ENCODE measurements at places on chromosomes 16 and 17.

- DNase-seq, result no peak
Observed at GRCh38 chr16:29644338-29644857, 18.6 kb upstream of the SPN start.

- peak; percentile 50 for DNase-seq
Observed at GRCh38 chr17:47225436-47225858, 16.3 kb downstream of the MYL4 start.

GRCh38 chr17:44878627-44879221 is 20.5 kb downstream of the EFTUD2 start:
- no peak for DNase-seq

GRCh38 chr16:14448879-14449278 is 181.2 kb downstream of the PARN start:
- no peak for DNase-seq

GRCh38 chr16:52783616-52784015 is 236.7 kb upstream of the TOX3 start:
- DNase-seq, result no peak

GRCh38 chr17:909642-910323 is 69.8 kb downstream of the NXN start:
- no peak for DNase-seq

DNA sequence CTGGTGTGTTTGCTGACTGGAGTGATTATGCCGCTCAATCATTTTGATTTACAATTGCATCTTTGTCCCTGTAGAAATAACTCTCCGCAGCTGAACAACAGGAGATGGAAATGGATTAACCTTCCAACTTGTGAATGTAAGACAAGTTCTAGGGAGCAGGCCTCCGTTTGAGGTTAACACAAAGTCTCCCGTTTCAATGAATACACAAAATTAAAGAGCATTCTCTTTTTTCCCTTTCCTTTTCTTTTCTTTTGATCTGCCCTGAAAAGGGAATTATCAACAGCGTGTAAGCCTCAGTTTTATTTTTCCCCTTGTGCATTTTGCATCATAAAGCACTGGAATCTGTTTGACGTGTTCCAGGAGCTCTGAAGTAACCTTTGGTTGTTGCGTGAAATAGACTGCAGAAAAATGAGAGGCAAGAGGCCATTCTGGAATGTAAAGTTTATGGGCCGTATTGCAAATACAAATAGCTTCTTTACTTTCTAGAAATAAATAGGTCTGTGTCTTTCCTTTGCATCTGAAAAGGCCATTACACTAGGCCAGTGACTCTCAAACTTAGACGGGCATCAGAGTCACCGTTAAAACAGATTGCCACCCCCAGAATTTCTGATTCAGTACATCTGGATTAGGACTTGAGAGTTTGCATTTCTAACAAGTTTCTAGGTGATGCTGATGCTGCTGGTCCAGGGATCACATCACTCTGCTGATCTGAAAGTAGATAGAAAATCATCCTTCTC is 164.7 kb downstream of the ZNF18 start:
- DNase-seq, result no peak

DNA sequence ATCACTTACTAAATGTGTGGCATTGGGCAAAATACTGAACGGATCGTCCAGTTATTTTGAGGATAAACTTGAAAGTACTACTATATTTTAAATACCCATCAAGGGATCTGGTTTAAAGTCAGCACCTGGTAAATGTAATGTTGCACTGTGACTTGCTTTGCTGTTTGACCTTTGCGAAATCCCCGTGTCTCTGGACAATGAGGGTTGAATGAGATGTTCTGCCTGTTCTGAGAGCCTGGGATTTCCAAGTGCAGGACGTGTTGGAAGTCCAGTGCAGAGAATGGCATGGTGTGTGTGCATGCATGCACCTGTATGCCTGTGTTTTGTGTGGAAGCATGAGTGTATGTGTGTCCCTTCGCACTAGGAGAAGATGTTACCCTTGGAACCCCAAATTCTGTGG is 106.6 kb downstream of the N4BP1 start:
- no peak for DNase-seq

DNA sequence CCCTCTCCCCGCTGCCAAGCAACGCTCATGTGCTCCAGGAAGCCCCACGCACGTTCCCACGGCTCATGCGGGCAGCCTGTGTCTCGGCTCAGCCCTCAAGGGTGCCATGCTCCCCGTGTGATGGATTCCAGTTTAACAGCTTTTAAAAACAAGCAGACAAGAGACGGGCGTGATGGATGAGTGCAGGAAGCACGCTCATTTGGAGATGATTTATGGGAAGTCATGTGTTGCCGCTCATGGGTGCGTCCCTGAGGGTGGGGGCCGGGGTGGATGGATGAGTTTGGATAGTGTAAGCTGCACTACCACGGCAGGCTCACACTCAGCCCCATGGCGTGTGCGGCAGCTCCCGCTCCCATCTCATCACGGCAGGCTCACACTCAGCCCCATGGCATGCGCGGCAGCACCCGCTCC is 132.8 kb downstream of the RBFOX3 start:
- no peak for DNase-seq

- no peak for DNase-seq
Observed at GRCh38 chr17:3845291-3845620, 790 bp downstream of the NCBP3 start.

GRCh38 chr16:27428026-27428785 is 26.2 kb downstream of the IL21R start:
- no peak for DNase-seq

DNA sequence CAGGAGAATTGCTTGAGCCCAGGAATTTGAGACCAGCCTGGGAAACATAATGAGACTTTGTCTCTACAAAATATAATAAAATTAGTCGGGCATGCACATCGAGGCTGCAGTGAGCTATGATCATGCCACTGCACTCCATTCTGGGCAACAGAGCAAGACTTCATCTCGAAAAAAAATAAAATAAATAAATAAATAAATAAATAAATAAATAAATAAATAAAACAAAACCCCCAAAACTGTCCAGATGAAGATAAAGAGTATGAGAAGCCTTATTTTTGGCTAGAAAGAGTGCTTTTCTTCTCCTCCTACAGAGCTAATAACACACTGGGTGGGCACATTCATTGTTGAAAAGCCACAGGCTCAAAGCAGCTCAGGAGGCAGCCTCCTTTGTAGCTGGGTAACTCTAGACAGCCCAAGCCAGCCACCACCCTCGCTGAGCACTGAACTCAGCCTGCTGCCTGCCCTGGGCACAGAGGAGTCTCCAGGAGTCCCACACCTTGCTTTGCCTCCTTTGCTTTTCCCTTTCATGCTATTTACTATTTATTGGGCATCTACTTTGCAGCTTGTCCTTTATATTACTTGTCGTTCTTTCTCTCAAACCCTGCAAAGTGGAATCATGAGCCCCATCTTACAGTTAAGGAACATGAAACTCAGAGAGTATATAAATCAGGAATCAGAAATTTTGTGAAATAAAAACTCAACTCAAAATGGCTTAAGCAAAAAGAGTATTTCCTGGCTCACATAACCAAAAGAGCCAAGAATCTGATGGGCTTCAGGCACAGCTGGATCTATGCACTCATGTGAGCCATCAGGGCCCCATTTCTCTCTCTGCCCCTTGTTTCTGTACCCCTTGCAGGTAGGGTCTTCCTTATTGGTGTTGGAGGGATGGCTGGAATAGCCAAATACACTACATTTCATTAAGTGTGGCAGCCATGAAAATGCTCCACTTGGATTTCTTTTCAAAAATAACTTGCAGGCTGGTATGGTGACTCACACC is 18.1 kb upstream of the C16orf87 start:
- DNase-seq, result no peak

DNA sequence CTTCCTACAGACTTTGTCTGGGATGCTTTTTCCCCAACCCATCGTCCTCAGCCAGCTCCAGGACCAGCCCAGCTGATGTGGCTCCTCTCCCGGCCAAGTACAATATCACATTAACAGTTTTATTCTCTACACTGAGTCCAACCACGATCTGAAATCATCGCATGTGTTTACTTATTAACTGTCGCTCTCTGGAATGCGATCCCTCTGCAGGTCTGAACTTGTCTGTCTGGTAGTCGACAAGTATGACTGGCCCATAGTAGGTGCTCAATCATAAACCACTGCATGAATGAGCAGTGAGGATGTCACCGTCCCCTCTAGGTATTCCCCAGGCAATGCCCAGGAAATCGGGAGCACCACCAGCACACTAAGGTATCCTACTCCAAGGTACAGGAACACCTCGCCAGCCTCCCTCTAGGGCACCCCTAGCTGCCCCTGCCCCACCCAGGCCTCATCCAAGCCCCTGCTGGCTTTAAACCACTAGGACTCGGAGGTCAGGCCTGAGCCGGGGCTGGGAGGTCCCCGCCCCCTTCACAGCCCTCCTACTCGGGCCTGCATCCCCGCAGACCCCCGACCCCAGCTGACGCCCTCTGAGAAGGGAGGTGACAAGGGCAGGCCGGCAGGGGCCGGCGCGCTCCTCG is 27.7 kb downstream of the RTN4RL1 start:
- DNase-seq, result no peak

GRCh38 chr16:1258225-1258600 is 2.3 kb downstream of the TPSD1 start:
- DNase-seq, result no peak

DNA sequence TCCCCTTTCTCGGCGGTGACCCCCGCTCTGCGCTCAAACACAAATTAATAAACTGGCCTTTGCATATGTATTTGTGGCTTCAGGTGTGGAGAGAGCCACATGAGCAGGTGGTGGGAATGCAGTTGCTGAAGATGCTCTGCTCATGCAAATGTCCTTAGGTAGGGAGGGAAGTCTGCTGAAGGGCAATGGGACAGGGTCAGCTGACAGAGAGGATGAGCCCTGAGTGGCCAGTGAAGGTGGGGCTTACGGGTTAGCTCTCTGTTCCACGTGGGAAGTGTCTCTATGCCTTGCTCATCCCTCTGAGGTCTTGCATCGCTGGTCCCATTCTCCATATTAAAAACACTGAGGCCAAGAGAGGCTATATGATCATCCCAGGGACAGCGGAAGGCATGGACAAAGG is 74.2 kb upstream of the CCL1 start:
- no peak for DNase-seq

DNA sequence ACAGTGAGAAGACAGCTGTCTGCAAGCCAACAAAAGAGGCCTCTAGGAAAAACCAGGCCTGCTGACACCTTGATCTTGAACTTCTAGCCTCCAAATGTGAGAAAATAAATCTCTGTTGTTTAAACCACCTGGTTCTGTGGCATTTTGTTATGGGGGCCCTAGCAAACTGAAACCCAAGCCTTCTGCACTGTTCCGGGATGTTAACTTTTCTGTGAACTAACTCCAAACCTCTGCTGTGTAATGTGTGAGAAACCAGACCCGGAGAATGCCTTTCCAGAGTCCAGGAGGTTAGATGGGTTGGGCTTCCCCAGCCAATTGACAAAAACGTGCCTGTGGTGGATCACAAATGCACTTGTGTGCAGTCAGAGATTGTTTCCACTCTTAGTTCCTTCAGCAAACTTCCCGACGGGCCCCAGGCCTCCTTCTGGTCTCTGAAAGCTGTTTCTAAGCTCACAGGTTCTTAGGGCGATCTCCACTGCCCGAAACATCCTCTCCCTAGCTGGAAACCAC is 13.6 kb upstream of the GGA2 start:
- DNase-seq, result no peak

- DNase-seq, result no peak
Observed at GRCh38 chr16:2465653-2466415, 5.3 kb upstream of the NTN3 start.

DNA sequence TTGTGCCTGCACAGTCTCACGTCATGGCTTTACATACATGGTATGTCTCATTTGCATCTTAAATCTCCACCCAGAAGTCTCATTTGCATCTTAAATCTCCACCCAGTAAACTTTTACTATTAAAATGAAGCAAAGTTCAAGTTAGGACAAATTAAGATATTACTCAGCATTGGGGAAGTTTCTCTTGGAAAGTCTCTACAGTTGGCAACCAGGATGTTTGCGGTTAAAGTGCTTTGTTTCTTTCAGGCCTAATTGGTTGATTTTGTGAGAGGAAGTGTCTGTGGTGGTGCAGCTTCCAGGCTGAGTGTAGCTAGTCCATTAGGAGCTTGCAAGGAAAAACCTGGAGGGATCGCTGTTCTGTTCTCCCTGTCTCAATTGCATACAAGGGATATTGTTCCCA is 1373.3 kb upstream of the GOT2 start:
- no peak for DNase-seq

DNA sequence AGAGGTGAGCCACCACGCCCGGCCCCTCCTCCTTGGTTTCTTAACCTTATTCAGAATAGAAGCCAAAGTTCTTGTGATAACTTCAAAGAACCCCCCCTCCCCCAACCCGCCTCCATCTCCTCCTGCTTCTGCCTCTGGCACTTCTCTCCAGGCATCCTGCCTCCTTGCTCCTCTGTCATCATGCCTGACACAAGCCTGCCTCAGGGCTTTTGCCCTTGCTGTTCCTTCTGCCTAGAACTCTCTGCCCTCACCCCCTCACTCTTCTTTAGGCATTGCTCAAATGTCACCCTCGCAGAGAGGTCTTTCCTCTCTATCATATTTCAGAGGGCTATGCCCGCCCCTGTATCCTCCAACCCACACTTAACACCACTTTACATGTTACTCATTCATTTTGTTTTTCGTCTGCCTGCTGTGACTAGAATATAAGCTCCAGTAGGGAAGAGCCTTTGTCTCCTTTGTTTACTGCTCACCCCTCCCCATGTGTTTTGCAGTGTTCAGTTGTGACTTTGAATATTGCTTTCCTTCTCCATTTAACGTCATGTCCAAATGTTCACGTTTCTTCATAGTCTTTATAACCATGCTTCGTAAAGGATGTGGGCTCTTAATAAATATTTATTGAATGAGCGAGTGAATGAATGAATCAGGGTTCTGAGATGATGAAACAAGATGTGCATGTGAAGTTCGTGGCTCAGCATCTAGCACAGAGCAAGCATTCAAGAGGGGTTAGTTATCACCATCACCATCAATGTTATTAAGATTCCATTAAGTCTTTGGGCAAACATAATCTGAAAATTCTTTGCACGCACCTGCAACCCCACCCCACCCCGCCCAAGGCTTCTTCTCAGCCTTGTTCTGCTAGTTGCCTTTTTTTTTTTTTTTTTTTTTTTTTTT is 186.2 kb upstream of the WSCD1 start:
- DNase-seq, result no peak

GRCh38 chr16:69566240-69566980 is 644 bp downstream of the NFAT5 start:
- DNase-seq, result peak; percentile 55

- no peak for DNase-seq
Observed at GRCh38 chr16:25691519-25692091, at the start of gene HS3ST4. TSS of gene HS3ST4 (plus strand) at chr16:25691959.

DNA sequence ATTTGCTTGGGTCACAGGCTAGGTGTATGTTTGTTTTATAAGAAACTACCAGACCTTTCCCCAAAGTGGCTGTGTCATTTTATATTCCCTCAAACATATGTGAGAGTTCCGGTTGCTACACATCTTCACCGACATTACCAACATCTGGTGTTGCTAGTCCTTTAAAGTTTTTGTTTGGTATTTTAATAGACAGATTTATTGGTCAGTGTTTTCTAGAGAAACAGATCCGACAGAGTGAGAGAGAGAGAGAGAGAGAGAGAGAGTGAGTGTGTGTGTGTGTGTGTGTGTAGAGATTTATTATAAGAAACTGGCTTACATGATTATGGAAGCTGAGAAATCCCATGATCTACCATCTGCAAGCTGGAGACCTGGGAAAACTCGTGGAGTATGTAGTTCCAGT is 31.0 kb downstream of the LDHD start:
- no peak for DNase-seq

- no peak for DNase-seq
Observed at GRCh38 chr17:42920922-42921321, 20.3 kb downstream of the G6PC1 start.

- no peak for DNase-seq
Observed at GRCh38 chr17:39582658-39583057, 25.1 kb downstream of the NEUROD2 start.
